ENCODE measurements at places on chromosomes 13 and 19.

- DNase-seq: peak; percentile 17
Measured at GRCh38 chr19:30968210-30968609, 381.0 kb downstream of the TSHZ3 start.

DNA sequence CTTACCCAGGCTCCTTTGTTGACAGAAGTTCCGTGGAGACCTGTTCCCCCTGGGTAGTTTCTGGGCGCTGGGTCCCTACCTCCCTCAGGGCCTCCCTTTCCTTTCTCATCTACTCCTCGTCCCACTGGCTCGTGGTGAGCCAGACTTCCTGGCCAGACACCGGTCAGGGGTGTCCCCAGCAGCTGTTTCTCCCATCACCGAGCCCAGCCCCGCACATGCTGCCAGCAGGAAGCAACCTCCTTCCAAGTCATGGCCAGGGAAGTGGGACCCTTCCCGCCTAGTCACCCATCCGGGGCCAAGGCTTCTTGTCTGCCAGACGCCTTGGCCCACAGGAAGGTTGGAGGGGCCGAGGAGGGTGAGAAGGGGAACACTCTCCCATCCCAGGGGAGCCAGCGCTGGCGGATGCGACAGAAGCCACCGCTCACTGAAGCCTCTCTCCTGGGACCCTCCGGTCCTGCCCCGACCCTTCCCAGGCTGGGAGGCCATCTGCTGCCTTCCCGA lies 5.7 kb downstream of the PAK4 start:
- no peak for DNase-seq

- peak; percentile 20 for DNase-seq
Measured at GRCh38 chr19:3642987-3643673, 16.5 kb upstream of the CACTIN start.

- no peak for DNase-seq
Measured at GRCh38 chr13:109760402-109760801, 26.0 kb downstream of the IRS2 start.

Data from COLO829 (cell line).